Stimulated activated CD4-positive, alpha-beta T cell treated with anti-CD3 and anti-CD28 coated beads, Interleukin-1b, Interleukin-23, amount 100 ng/mL, for 1 hour (primary cell): ENCODE measurements at places on chromosomes 12 and 14.
A peak's percentile ranks its signal among the peaks of the same experiment; 100 is the strongest.

- DNase-seq = no peak
Observed at GRCh38 chr12:54631551-54631950, 3.1 kb downstream of the LACRT start.

- no peak for DNase-seq
Observed at GRCh38 chr14:79583738-79584408, 627.4 kb downstream of the DIO2 start.

DNA sequence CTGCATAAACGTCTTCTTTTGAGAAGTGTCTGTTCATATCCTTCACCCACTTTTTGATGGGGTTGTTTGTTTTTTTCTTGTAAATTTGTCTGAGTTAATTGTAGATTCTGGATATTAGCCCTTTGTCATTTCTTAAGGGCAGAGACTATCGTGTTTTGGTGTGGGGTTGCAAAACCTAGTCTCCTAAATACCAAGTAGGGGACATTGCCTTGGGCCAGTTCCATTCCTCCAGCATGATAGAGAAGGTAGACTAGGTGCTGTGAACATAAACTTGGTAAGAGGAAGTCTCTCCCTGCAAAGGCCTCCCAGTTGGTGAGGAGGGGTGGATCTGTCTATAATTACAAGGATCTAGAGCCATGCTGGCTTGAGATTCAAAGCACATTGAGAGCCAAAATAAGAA, 390.7 kb downstream of the VRK1 start:
- no peak for DNase-seq

- peak; percentile 22 for DNase-seq
Observed at GRCh38 chr14:20652996-20653975, 11.8 kb upstream of the OR6S1 start.

GRCh38 chr14:33279865-33280264, 341.2 kb downstream of the NPAS3 start:
- no peak for DNase-seq

DNA sequence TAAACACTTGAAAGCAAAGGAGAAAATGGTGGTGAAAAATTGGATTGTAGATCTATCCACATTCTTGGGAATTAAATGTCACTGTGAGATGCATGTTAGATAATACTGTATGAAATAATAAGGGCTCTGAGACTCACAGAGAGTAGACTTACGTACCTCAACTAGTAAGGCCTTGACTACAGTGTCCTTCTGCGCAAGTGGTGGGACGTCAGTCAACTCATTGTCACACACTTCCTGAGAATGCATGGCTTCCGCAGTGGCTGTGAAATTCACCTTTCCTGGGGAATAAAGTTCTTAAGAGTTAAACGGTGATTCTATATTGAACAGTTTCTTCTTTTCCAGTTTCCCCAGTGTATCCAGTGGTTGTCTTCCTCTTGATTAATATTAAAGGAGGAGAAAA, 32.6 kb upstream of the PZP start:
- DNase-seq = no peak

DNA sequence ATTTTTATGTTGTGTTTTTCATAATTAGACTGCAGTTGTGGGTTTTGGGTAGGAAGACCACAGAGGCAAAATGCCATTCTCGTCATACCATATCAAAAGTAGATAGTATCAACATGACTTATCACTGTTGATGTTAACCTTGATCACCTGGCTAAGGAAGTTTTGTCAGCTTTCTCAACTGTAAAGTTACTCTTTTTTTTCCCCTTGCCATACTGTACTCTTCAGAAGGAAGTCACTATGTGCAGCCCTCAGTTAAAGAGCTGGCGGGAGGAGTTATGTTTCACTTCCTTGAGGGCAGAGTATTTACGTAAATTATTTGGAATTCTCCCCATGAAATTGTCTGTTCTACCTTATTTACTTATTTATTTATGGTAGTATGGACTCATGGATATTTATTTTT, 78.7 kb downstream of the PRORP start:
- no peak for DNase-seq

- DNase-seq = no peak
Observed at GRCh38 chr12:103013741-103014300, 56.3 kb downstream of the ASCL1 start.

- DNase-seq = peak; percentile 64
Observed at GRCh38 chr12:100154474-100155247, 12.0 kb upstream of the BLTP3B start.

- DNase-seq = no peak
Observed at GRCh38 chr12:26633591-26634210, 199.3 kb downstream of the ITPR2 start.

- DNase-seq = no peak
Observed at GRCh38 chr12:42166501-42166900, 21.8 kb upstream of the GXYLT1 start.

GRCh38 chr12:111532751-111533150, 66.4 kb downstream of the ATXN2 start:
- no peak for DNase-seq

- DNase-seq = no peak
Observed at GRCh38 chr14:64247195-64247594, 47.0 kb downstream of the ESR2 start.

- no peak for DNase-seq
Observed at GRCh38 chr12:53171725-53172329, 8.7 kb upstream of the ZNF740 start.

DNA sequence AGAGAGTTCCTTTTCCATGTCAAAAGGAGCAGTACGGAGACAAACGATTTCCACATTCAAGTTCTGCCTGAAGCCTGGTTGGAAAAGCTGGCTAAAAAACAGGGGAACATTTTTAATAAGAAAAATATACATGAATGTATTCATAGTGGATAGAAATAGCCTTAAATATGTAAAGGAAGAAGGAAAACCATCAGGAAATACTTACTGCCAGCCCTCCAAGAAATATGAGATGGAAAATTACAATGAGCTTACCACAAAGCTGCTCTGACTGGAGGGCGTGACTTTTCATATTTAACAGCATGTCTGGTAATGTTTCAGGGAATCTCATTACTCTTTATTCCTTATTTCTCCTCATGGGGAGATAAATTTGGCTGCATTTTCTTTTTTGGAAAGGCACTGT, 75.9 kb upstream of the ZDHHC17 start:
- DNase-seq = no peak

- DNase-seq = no peak
Observed at GRCh38 chr14:91035855-91036254, 24.6 kb downstream of the RPS6KA5 start.

GRCh38 chr12:48189331-48190125, 6.1 kb downstream of the CCDC184 start:
- DNase-seq = peak; percentile 55

DNA sequence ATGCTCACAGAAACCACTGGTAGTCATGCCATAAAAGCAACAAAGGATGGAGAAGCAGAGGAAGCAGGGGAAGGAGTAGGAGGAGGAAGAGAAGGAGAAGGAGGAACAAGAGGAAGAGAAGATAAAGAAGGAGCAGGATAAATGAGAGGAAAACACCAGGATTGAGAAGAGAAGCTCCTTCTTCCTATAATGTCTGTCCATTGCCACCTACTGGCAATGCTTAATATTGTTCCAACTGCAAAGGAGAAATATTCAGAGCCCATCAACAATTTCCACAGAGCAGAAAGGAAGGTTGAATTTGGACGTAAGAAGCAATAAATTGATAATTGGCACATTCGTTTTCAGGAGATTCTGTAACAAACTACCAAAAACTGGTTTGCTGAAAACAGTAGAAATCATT, 898.4 kb downstream of the SLC16A7 start:
- no peak for DNase-seq

DNA sequence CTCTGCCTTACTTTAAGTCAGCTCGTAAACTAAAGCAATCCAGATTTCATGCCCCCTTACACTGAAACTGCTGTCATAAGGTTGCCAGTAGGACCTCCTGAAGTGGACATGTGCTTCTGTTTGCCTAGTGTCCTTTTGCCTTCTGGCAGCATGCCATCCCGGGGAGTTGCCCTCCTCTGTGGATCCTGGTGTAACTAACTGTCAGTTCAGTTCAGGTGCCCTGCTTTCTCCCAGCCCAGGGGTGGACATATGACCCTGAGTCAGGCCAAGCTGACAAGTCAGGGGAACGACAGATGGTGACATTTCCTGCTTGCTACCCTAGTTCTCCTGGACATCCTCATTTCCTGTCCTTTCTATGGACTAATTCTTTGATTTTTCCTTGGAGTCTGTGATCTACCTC, 25.6 kb downstream of the AKAP6 start:
- no peak for DNase-seq

- DNase-seq = no peak
Observed at GRCh38 chr12:71938728-71939385, at the start of gene TPH2. Gene TPH2, plus strand, starts transcription at chr12:71938845. Its CDS starts 142 bp downstream, at chr12:71938987.

DNA sequence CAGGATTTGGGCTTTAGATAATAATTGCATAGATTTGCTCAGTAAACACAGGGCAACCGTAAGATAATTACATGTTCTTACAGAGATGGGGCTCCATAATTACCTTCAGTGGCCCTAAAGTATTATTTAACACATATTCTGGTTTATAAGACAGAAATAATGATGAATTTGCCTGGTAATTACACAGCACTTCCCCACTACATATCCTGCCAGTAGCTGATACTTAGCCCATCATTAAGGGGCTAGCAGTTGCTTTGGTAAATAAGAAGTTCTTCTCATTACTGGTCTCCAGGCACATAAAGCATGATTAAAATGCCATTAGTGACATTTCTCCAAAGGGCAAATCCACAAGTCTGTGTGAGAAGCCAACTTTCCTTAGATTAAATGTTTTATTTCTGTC, 158.7 kb downstream of the NUAK1 start:
- DNase-seq = no peak

DNA sequence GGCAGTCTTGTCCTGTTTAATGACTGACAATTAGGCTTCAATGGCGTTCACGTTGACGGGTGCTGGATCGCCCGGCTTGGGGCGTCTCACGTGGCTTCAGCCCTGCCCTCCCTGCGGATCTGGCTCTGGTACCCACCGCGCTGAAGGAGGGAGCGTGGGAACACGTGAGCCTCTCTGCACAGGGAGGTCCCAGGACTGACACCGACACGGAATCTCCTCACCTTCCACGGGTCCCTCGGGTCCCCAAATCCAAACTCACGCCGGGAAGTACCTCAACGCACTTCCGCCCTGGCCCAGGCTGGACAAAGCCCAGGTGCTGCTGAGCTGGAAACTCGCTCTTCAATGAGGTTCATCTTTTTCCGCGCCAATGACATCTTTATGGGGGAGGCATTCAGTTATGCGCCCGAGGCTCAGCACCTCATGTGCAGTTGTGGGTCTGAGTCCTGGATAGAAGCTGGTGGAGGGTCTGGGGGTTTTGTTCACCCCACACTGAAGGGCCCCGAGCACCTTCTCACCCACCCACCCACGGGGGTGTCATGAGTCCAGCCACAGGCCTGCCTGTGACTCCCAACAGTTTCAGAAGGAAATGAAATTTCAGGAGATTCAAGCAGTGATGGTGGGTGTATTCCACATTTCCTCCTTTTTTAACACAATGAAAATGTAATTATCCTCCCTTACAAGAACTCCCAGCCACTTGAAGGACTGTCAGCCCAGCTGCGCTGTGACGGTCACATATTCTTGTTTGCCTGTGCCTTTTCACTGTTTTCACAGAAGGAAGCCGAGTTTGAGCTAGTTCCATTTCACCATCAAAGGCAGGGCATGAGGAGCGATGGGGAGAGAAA, 251.7 kb upstream of the SFSWAP start:
- DNase-seq = no peak
